ENCODE measurements at places on chromosomes 11 and 22.
A peak's percentile ranks its signal among the peaks of the same experiment; 100 is the strongest.

DNA sequence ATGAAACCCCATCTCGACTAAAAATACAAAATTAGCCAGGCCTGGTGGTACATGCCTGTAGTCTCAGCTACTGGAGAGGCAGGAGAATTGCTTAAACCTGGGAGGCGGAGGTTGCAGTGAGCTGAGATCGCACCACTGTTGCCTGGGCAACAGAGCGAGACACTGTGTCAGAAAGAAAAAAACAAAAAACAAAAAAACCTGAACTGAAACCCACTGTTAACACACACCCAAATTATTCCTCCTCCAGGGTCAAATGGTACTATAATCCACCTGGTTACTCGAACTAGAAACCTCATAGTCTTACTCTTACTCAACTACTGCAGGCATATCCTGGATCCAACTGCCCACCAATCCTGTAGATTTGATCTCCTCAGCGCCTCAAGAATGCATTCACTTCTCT, 35.5 kb downstream of the USP28 start:
- no peak for DNase-seq

DNA sequence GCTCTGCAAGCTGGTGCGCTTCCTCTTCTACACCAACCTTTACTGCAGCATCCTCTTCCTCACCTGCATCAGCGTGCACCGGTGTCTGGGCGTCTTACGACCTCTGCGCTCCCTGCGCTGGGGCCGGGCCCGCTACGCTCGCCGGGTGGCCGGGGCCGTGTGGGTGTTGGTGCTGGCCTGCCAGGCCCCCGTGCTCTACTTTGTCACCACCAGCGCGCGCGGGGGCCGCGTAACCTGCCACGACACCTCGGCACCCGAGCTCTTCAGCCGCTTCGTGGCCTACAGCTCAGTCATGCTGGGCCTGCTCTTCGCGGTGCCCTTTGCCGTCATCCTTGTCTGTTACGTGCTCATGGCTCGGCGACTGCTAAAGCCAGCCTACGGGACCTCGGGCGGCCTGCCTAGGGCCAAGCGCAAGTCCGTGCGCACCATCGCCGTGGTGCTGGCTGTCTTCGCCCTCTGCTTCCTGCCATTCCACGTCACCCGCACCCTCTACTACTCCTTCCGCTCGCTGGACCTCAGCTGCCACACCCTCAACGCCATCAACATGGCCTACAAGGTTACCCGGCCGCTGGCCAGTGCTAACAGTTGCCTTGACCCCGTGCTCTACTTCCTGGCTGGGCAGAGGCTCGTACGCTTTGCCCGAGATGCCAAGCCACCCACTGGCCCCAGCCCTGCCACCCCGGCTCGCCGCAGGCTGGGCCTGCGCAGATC, 16.5 kb downstream of the P2RY2 start:
- no peak for DNase-seq

- no peak for DNase-seq
These were observed 88.3 kb downstream of the EFCAB6 start for GRCh38 chr22:43723816-43724215.

GRCh38 chr22:31957970-31958594, 13.7 kb downstream of the YWHAH start:
- DNase-seq: no peak

- no peak for DNase-seq
These were observed 91.2 kb upstream of the CSNK2A3 start for GRCh38 chr11:11444027-11444803.

- DNase-seq: no peak
These were observed 72.9 kb downstream of the DSCAML1 start for GRCh38 chr11:117724104-117724503.

GRCh38 chr22:40019100-40019499, 24.3 kb downstream of the FAM83F start:
- DNase-seq: no peak

- peak; percentile 15 for DNase-seq
These were observed 72.6 kb downstream of the HIPK3 start for GRCh38 chr11:33329705-33330329.

All from T follicular helper cell (primary cell).